ENCODE measurements at places on chromosomes 5 and 9. TPM values are rescaled to one million over a fixed set of nuclear protein-coding genes. Genes with fewer than 3 reads are reported as not detected.

P4HA2 gene
- total RNA-seq, result 78.4 TPM

GRCh38 chr5:4613440-4613839 is 526.7 kb upstream of the ADAMTS16 start:
- no peak for DNase-seq

- no peak for DNase-seq
Observed at GRCh38 chr9:97504381-97505216, 3.1 kb downstream of the TMOD1 start.

DNA sequence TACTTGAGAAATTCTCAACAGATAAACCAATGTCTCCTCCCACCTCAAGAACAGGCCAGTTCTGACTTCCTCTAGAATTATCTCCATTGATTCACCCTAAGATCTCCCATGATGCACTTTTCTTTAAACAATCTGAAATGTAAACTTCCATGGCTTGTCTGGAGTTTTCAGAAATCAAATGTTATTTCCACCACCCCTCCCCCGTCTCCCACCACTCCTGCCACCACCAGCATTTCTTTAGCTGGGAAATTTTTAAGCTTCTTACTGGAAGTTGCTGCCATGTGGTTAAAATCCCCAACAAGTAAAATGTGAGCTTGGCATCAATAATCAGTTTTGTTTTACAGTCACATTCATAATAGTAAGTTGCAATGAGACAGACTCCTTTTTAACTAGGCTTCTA is 32.8 kb upstream of the BASP1 start:
- DNase-seq, result no peak

GRCh38 chr9:75824816-75825568 is 65.5 kb upstream of the PCSK5 start:
- DNase-seq, result no peak

- DNase-seq, result peak; percentile 74
Observed at GRCh38 chr9:136928591-136928990, 15.9 kb downstream of the FBXW5 start.

GRCh38 chr9:13960011-13960765 is 353.8 kb downstream of the NFIB start:
- DNase-seq, result no peak

DNA sequence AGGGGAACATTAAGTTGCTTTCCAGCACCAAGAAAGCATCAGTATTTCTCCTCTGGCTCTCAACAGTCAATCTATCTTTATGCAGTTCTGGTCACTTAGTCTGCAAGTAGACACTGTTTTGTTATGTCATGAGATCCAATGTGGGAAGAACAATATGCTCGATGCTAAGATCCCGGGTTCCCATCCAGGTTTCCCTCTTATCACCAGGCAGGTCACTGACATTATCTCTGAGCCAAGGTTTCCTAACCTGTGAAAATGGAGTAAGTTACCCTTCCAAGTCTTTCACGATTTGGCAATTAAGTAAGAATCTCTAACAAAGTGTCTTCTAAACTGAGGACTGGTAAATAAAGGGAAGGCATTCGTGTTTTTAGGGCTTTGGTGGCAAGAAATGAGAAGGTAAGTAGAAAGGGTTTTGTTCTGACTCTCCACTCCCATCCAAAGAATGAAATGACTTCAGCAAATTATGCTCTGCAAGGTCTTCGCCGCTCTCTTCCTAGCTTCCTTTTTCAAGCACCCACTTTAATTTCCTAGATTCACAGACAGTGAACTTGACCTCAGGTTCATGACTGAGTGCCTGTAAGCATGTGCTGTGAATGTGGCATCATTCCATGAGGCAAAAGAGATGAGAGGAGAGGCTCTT is 86.4 kb downstream of the DCP2 start:
- no peak for DNase-seq

BTNL3 gene
- not detected for total RNA-seq

DNA sequence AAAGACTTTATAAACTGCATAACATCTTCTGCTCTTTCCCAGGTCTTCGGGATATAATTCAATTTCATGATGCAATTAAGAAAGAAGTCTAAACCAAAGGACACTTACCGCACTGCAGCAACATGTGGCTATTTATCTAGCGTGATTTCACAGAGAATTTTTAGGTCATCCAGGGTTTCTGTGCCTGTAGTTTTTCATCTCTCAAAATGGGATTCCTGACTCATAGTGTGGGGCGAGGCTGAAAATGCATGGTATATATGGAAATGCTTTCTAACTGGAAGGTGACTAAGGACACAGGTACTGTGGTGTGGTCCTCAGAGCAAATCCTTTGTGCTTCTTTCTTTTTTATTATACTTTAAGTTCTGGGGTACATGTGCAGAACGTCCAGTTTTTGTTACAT is 557.7 kb upstream of the KLF4 start:
- DNase-seq, result no peak

GRCh38 chr9:242461-243080 is 27.9 kb downstream of the DOCK8 start:
- no peak for DNase-seq

PALM2AKAP2 gene
- 76.1 TPM for total RNA-seq

AJM1 gene
- 9.1 TPM for total RNA-seq

EIF4E1B gene
- not detected for total RNA-seq

- DNase-seq, result no peak
Observed at GRCh38 chr5:115584501-115584900, 17.8 kb downstream of the TICAM2 start.

GRCh38 chr5:15715535-15715934 is 215.6 kb downstream of the FBXL7 start:
- DNase-seq, result no peak

ARSI gene
- 0.25 TPM for total RNA-seq

F2RL2 gene
- total RNA-seq, result 0.27 TPM

ZNF367 gene
- total RNA-seq, result 2.5 TPM

GRCh38 chr5:172714491-172715420 is 56.2 kb downstream of the DUSP1 start:
- DNase-seq, result peak; percentile 83

DNA sequence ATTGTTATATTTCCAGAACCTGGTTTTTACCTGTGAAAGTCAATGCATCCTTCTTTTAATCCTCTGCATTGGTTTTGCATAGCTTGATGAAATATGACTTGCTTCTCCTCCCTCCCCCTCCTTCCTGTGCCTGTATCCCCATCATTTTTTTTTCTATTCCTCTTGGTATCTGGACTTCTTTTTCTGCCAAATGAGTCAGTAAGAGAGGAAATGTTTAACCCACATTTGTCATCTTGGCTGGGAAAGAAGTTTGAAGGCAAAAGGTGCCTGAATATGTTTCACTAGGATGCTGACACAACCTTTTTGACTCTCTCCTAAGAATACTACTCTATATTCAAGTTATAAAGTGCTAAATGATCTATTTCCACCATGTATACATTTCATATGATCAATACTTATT is 35.5 kb upstream of the CDKN2B start:
- DNase-seq, result no peak

- DNase-seq, result no peak
Observed at GRCh38 chr5:50302815-50303490, 138.1 kb downstream of the EMB start.

- no peak for DNase-seq
Observed at GRCh38 chr5:156496291-156496690, 169.3 kb downstream of the SGCD start.

OR1Q1 gene
- not detected for total RNA-seq

F2R gene
- total RNA-seq, result 7.2 TPM

DNA sequence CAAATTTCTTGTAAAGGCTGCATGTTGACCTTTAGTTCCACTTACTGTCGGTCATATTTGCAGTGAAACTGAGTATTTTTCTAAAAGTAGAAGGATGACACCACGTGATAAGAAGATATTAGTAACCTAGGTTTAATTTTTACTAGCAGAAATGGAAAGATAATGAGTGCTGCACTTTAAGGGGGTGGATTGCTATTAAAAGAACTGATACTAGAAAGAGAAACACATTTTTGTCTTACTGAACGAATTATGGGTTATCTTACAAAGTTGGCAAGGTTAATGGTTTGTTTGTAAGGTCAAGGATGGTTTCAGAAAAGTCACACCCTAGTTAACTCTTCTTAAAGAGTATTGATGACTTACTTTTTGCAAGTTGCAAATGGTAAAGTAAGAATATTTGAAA is 2.4 kb downstream of the MACIR start:
- DNase-seq, result no peak

EPB41L4A gene
- total RNA-seq, result 18.6 TPM
